ENCODE measurements at places on chromosomes 5 and 9.

- no peak for DNase-seq
Observed at GRCh38 chr9:114973216-114973615, 42.8 kb upstream of the TNFSF8 start.

- peak; percentile 36 for DNase-seq
Observed at GRCh38 chr9:85741095-85741874, 469 bp downstream of the AGTPBP1 start.

- DNase-seq: no peak
Observed at GRCh38 chr5:99866740-99867139, 668.4 kb upstream of the FAM174A start.

DNA sequence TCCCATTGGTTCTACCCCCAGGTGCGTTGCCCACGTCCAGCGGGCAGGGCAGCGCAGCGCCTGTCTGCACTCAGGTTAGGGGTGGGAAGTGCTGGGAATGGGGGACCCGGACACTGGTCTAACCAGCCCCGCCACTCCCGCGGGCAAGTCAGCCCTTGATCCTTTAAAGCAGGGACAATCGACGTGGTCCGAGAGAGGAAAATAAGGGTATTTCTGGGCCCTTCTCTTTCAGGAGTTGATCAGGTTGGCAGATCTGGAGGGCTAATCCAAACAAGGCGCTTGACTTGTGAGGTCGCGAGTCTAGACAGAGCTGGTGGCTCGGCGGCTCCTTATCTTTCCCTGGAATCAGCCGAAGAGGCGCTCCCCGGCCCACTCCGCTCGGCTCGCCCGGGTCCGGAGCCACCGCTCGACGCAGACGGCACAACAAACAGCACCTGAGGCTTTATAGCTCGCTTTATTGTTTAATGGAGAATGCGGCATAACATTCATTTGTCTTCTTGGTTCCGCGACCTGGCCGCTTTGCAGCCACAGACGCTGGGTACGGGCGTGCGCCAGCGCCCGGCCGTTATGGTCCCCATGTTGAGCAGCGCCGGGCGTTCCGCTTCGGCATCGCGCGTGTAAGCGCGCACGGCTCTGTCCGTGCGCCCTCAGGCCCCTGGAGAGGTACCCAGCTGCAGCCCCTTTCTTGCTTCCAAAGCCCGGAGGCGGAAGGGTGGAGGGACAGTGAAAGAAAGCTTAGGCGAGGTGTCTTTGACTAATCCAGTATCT, 15.8 kb downstream of the ISL1 start:
- no peak for DNase-seq

DNA sequence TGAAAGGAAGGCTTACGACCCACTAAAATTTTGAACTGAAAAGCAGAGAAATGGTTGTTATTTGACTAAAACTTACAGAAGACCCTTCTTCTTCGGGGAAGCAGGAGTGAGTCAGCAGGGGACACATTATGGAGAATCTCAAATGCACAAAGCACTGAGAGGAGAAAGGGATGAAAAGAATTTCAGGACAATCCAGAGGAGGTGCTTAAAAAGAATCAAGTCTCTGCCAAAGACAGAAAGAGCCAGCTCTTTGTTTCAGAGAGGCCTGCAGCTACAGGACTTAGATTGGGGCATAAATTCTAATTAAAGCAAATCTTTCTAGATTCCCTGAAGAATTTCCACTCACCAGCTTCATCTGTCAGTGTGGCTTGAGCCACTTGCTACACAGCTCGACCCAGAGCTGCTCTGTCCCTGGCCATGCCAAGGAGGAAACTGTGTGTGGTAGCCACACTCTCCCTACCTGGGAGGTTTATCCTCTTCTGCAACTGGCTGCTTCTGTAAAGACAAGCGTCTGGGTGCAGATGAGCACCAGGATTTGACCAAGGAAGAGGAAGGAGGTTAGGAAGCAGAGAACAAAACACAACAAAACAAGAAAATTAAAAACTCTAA, 89.9 kb downstream of the SEMA5A start:
- DNase-seq: no peak

DNA sequence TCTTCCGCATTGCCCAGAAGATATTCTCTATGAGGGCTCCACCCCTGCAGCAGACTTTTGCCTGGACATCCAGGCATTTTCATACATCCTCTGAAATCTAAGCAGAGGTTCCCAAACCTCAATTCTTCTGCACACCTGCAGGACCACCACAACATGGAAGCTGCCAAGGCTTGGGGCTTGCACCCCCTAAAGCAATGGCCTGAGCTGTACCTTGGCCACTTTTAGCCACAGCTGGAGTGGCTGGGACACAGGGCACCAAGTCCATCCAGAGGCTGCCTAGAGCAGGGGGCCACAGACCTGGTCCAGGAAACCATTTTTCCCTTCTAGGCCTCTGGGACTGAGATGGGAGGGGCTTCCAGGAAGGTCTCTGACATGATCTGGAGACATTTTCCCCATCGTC, 60.7 kb downstream of the ADAMTSL1 start:
- DNase-seq: no peak

DNA sequence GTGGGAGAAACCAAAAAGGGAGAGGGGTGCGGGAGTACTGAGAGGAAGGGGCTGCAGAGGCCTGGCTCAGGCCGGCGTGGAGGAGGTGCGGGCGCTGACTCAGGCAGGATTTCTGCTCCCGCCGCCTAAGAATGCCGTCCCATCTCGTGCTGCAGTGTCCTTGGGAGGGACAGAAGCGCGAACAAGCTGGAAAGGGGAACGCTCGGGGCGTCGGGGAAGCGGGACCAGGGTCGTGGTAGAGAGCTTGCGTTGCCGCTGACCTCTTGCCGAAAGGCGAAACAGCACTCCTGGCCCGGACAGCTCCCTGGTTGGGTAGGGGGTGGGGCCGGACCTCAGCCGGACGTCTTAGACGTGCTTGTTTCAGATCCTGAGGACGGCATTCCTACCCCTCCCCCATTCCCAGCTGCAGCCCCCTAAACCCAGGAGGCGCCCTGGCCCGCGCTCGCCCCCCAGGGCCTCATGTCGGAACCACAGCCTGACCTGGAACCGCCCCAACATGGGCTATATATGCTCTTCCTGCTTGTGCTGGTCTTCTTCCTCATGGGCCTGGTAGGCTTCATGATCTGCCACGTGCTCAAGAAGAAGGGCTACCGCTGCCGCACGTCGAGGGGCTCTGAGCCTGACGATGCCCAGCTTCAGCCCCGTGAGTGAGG, 1.1 kb downstream of the RELL2 start:
- peak; percentile 43 for DNase-seq

- no peak for DNase-seq
Observed at GRCh38 chr5:102599289-102599688, 100.5 kb upstream of the SLCO6A1 start.

DNA sequence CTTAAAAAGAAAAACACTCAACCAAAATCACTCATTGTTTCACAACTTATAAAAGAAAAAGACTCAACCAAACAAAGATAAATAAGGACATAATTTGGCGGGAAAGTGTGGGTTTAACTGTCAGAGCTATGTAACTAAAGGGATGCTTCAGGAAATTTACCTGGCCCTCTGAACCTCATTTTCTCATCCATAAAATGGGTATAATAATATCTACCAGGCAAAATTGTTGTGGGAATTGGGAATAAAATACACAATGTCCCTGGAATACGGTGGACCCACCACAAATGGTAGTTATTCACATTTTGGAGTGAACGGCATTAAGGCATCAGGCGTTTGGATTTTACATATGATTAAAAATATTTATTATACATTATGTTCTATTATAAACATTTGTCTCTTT, 228.5 kb upstream of the ANKRD55 start:
- no peak for DNase-seq

DNA sequence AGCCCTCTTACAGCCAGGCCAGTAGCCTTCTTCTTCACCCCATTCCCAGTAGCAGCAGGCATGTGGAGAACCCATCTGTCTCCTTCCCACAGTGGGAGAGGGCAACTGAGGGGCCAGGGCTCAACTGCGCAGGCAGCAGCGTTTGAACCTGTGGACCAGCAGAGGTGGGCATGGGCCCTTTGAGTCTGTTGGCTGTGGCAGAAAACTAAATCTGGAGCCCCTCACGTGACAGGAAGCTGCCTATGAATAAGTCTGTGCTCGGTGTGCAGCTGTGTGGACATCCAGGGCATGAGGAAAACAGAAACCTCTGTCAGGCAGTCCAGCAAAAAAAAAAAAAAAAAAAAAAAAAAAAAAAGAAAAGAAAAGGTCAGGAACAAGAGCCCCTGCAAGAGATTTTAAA, 189.2 kb upstream of the NR3C1 start:
- DNase-seq: no peak

DNA sequence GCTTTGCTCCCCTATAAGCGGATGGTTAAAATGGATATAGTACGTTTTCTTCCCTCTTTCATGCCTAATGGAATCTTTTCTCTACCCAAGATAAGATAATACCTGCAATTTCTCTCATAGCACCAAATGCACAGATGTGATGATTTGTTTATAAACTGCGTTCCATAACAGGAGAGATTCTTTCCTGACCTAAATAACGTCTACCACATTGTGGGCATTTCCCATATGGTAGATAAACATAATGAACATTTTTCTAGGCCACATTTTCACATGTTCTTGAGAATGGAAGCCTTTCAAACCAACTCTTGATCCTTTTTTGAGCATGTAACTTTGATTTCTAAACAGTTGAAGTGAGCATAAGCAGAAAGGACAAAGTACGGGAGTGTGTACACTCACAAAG, 448.5 kb downstream of the CSNK1G3 start:
- DNase-seq: no peak

- no peak for DNase-seq
Observed at GRCh38 chr5:16853518-16853917, 82.6 kb downstream of the MYO10 start.

- no peak for DNase-seq
Observed at GRCh38 chr5:87383216-87383615, 29.5 kb downstream of the CCNH start.

DNA sequence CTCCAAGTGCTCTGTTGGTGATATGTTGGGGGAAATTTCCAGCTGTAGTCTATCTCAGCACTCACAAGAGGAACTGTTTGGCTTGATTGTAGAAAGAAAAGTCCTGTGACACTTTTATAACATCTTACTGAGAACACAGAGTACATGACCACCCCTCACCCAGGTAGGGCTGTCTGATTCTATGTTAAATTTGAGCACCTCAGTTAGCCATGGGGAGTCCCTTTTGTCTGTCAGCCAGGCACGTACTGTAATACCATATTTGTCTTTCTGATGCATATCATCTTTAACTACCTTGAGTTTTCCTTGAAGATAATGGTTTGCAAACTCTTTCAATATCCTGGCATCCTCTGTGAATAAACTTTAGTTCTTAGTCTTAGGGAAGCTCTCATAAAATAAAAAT, 164.5 kb downstream of the IZUMO3 start:
- no peak for DNase-seq

DNA sequence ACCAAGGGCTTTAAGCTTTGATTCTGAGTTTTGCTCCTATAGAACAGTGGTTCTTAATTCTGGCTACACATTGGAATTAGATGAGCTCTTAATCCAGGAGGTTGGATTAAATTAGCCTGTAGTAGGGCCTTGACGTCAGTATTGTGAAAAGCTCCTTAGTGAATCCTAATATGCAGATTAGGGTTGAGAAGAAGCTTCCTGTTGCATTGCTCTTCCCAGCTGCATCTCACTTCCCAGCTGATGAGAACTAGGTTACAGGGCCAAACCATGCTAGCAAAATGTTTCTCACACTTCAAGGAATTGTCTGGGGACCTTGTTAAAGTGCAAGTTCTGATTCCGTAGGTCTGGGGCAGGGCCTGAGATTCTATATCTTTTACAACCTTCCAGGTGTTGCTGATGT, 300.0 kb downstream of the ZSWIM6 start:
- no peak for DNase-seq

DNA sequence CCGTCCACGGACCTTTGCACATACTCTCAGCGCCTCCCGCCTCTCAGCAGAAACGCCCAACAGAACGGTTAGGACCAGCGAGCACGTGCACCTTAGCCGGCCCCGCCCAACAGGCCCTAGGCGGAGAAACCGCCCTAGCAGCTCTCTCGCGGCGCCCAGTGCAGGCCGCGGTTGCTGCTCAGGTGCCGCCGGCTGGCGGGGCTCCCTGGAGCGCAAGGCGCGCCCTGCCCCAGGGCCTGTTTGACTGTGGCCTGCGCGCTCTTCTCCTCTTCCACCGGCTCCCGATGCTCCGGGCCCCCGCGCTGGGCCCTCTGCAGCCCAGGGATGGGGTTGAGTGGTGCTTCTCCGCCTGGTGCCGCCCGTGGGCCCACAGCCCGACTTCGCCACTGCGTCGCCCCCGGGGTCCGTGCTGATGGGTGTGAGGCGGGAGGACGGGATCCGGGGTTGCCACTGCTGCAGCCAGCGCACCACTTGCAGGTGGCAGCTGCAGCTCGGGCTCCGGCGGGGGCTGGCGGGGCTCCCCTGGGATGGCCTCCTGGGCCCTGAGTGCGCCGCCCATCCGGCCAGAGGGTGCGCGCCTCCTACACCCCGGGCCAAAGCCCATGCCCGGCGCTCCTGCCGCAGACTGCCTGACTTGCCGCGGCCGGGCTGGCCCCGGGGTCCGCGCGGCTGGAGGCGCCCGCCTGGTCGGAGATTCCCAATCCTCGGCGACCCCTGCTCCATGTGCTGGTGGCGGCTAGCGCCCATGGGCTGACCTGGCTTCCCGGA, 1889.4 kb upstream of the CDH9 start:
- DNase-seq: no peak

GRCh38 chr5:136042665-136043121, 13.9 kb downstream of the TGFBI start:
- DNase-seq: no peak

DNA sequence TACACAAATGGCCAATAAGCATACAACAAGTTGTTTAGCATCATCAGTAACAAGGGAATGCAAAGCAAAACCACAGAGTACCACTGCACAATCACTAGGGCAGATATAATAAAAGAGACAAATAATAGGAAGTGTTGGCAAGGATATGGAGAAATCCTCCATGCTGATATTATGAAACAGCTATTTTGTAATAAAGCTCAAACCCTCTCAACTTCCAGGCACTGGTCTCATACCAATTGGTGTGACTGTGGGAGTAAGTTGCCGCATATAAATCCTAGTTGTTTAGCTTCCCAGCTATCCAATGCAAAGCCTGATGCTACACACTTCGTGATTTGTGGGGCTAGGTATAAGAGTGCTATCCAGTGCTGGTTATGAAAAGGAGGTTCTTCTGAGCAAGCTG, 88.6 kb downstream of the SMIM23 start:
- no peak for DNase-seq

GRCh38 chr9:13719446-13719845, 440.0 kb upstream of the MPDZ start:
- DNase-seq: no peak

DNA sequence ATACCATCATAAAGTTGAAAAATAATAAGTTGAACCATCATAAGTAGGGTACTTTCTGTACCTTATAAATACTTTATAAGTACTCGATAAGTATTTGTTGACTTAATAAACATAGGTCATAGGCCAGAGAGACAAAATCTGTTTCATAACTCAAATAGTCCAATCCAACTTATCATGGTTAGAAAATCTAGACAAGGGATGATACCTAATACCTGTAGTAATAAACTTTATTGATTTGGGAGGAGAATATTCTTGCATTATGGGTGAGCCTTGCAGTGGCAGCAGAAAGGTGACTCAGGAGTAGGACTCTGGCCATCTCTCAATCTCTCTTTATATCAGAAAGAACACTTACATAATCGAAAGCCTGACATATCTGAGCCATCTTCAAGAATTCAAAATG, 466.8 kb upstream of the GRIN3A start:
- no peak for DNase-seq
